Stimulated activated CD4-positive, alpha-beta T cell treated with anti-CD3 and anti-CD28 coated beads, Interleukin-2, amount 100 ng/mL, for 24 hours (primary cell): ENCODE measurements at places on chromosomes 12 and 14.

GRCh38 chr12:87661786-87662377 is 367.3 kb downstream of the C12orf50 start:
- DNase-seq = no peak

DNA sequence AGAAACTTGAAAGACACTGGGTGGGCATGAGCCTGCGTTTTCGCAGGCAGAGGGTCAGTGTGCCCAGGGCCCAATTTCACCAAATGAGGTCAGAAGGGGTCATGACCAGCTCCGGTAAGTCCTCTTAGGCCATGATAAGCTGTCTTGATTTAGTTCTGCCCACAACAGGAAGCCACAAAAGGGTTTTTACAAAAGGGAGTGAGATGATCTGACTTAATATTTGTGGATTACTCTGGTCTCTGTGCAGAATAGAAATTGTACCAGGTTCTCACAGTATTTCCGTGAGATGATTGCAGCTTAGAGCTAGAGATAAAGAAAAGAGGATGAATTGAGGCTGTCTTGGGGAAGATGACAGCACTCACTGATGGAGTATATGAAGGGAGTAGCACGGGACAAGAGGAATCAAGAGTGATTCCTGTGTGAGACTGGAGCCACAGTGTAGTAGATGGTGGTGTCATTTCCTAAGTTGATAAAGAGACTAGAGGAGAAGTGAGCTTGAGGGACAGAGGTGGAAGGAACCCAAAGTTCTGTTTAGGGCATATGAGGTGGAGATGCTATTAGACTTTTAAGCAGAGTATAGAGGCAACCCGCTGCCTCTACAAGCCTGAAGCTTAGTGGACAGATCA is 288.3 kb upstream of the AMIGO2 start:
- DNase-seq = no peak

DNA sequence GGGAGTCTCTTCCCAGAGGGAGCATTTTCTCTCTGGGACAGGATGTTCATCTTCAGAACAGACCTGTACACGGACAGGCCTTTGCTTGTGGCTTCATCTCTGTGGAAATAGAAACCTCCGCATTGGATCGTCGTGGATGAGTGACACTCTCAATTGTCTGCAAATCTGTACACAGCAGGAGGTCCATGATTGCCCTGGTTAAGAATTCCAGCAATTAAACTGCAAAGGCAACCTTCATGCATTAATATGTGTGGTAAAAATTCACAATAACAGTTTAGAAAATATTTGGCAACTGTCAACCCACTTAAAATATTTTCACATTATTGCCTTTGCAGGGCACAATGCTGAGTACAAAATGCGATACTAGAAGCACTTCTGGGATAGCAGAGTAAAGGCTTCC is 149.8 kb upstream of the SFSWAP start:
- DNase-seq = no peak

GRCh38 chr14:68322940-68323620 is 469.8 kb downstream of the ZFP36L1 start:
- no peak for DNase-seq

GRCh38 chr12:18644564-18644963 is 93.2 kb downstream of the PLCZ1 start:
- no peak for DNase-seq

- DNase-seq = no peak
These were observed 183.3 kb downstream of the SSPN start for GRCh38 chr12:26378711-26379110.

- DNase-seq = no peak
These were observed 127.0 kb downstream of the TSPAN9 start for GRCh38 chr12:3204143-3204542.

- no peak for DNase-seq
These were observed 358.6 kb downstream of the EGLN3 start for GRCh38 chr14:33592297-33592696.

DNA sequence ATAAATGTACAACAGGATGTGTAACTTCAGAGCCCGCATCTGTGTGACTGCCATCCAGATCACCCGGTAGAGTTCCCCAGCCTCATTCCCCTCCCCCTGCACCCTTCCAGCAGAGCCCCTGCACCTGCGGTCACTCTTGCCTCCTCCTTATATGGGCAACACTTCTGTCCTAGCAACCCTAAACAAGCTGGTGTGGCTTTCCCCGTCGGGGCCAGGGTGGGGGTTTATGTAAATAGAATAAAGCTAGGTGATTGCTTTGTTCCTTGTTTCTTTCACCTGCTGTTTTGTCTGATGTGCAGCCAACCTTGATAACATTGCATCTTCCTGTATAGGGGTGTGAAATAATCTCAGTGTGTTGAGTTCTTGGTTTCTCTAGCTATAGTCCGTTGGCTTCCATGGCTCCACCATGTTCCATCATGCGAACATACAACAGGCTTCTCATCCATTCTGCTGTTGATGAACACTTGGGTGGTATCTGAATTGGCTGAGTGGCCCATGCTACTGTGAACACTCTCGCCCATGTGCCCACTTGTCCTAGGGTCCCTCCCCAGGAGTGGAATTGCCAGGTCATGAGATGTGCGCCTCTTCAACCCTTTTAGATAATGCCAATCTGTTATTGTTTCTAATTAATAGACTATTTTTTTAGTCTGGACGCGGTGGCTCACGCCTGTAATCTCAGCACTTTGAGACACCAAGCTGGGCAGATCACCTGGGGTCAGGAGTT is 102.2 kb downstream of the KIF26A start:
- DNase-seq = no peak

DNA sequence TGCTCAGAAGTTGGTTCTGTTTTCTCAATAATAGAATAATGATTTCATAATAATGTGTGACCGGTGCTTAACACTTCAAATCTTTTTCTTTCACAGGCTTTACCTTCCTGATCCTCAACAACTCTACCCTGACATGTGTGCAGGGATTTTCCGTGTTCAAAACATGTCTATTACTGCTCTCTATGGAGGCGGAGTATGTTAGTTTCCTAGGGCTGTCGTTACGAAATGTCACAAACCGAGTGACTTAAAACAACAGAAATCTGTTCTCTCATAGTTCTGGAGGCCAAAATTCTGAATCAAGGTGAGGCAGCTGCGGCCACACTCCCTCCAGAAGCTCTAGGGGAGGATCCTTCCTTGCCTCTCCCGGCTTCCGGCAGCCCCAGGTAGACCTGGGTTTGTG is 186.2 kb upstream of the VASH1 start:
- no peak for DNase-seq

GRCh38 chr12:64170024-64170423 is 52.1 kb downstream of the KICS2 start:
- DNase-seq = no peak

GRCh38 chr12:7101694-7102131 is 7.3 kb downstream of the C1RL start:
- DNase-seq = no peak

DNA sequence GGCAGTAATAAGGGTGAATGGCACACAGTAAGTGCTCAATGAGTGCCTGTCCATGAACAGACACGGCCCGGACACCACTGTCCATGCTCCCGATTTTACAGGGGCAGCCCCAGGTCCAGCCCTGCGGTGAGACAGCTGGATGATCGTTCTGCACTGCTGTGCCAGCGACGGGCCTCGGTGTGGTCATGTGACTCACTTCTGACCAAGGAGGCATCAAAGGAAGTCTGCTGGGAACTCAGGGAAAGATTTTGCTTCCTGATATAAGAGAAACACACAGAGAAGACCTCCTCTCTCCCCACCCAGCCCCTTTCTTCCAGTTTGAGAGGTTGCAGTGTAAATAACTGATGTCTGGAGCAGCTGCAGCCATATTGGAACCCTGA is 126.6 kb downstream of the SCARB1 start:
- DNase-seq = no peak

DNA sequence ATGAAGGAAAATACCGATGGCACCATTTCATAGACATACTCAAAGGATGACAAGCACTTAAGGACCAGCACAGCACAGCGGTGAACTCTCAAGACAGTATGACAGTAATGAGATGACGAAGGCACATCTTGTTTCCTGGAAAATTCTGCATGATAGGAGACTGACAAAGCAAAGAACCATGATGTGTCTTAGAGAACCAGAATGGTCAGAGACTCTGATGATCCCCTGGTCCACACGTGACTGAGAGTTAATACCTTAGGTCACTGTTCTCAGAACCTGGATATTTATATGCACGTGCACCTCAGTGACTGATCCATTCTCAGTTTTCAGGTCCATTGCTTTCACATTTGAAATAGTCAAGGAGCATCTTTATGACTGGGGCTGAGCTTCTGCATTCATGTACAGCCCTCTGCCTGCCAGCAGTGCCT is 35.3 kb downstream of the PROX2 start:
- no peak for DNase-seq

- peak; percentile 17 for DNase-seq
These were observed 104.2 kb upstream of the AMN1 start for GRCh38 chr12:31832740-31833729.

- DNase-seq = no peak
These were observed 16.2 kb downstream of the ABCB9 start for GRCh38 chr12:122949816-122950675.

DNA sequence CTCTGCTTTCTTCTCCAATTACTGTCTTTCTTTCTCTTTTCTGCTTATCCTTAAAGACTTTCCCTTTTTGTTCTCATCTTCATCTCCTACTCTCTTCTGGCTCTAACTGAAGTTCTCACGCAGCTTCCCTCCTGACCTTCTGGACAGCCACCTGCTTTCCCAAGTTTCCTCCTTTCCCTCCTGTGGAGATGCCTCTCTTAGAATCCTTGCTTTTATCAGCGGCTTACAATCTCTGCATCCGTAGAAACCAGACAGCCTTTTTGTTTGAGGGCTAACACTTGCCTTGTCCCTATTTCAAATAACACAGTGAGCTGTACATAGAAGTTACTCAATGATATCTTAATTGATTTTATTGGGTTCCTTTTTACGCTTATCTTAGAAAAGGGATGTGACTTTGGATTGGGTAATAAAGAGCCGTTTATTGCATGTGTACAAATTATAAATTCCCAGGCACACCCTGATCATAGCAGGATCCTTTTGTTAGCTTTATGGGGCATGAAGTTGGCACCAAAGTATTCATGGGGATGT is 2.1 kb upstream of the LGALS3 start:
- no peak for DNase-seq

DNA sequence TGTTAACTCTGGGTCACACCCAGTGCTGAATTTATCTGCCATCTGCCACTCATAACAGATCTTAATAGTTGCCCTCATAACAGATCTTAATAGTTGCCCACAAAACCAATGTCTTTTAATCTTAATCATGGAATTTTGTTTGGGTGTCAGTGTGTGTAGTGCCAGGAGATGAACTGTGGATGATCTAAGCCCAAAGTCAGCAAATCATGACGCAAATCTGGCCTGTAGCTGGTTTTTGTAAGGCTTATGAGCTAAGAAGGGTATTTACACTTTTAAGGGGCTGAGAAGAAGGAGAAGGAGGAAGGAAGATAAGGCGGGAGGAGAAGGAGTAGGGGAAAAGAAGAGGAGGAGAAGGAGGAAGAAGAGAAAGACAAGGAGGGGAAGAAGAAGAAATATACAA is 10.0 kb upstream of the IL26 start:
- no peak for DNase-seq

GRCh38 chr14:75711105-75711795 is 50.2 kb downstream of the TTLL5 start:
- no peak for DNase-seq

- DNase-seq = no peak
These were observed 3.2 kb downstream of the CFL2 start for GRCh38 chr14:34711169-34711568.

- no peak for DNase-seq
These were observed 42.0 kb downstream of the KITLG start for GRCh38 chr12:88538250-88538649.
